Hematopoietic multipotent progenitor cell treated with erythropoietin and hydrocortisone succinate and interleukin-3 and kit ligand, for 8 days (in vitro differentiated cells): ENCODE measurements at places on chromosomes 12 and 14.
A peak's percentile ranks its signal among the peaks of the same experiment; 100 is the strongest.

GRCh38 chr12:127489061-127489460 is 777.9 kb upstream of the TMEM132C start:
- peak; percentile 29 for DNase-seq

- DNase-seq, result no peak
These were observed 321.6 kb downstream of the BCL11B start for GRCh38 chr14:98950353-98950895.

DNA sequence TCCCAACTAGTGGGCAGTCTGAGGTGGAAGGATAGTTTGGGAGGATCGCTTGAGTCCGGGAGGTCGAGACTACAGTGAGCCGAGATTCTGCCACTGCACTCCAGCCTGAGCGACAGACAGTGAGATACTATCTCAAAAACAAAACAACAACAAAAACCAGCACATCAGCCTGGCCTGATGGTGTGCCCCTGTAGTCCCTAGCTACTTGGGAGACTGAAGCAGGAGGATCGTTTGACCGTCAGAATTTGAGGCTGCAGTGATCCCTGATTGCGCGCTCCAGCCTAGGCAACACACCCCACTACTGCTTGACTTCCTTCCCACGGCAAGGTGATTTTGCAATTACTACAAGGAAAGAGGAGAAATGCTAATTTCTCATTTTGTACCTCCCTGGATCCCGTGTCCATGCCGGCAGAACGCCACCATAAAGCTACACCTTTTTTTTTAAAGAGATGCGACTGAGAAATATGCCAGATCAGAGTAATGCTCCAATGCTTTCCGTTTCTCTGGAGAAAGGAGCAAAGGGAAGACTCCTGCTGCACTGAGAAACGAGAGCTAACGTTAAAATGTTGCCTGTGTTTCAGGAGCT is 672 bp upstream of the SCFD1 start:
- no peak for DNase-seq

DNA sequence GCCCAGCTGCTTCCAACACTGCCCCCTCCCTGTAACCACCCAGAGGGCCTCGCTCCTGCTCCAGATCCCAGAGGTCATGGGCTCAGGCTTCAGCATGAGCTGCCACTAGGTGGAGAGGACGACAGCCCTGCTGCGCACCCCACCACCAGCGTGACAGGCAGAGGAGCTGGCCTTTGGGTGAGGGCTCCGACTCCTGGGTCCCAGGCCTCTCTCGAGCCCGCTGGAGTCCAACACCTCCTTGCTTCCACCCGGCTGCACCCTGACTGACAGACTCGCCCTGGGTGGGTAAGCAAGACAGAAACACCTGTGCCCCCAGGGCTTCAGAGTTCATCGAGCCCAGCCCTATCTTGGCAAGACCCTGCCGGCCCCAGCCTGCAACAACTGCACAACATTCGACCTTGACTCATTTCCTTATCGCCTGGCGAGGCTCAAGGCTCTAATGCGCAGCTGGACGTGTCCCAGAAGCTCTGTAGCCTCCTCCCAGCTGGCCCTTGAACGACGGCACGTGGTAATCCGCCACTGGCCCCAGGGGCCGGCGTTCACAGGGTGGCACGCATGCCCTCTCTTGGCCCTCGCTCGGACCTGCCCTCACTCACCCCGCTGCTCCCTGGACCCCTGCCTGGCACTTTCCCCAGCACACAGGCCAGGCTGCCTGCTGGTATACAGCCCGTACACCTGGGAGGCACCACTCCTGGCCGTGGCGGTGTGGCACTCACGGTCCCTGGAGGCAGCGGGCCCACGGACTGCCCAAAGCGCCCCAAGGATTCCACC is 28.0 kb downstream of the VPS37B start:
- peak; percentile 59 for DNase-seq

GRCh38 chr14:102776761-102777710 is at the start of gene TRAF3:
TSS of gene TRAF3 (plus strand) at chr14:102777449. CDS start at chr14:102870202, 92,753 bp downstream.
- DNase-seq, result peak; percentile 35

DNA sequence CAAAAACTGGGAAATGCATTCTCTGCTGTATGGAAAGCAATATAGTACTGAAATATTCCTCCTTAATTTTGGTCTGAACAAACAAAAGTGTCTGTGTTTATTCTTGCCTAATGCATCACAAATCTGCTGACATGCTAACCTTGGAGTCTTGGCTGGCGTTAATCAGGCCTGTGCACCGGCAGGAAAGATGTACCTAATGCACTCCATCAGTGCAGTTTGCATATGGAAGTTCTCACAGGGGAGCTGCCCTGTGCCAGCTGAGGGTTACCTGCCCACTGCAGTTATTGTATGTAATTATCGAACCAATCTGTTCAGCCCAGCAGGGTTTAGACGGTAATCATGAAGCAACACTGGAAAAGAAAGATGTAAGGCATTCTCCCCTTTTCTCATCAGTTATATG is 76.9 kb downstream of the VRK1 start:
- no peak for DNase-seq

GRCh38 chr12:27555925-27556778 is 32.1 kb downstream of the PPFIBP1 start:
- no peak for DNase-seq

DNA sequence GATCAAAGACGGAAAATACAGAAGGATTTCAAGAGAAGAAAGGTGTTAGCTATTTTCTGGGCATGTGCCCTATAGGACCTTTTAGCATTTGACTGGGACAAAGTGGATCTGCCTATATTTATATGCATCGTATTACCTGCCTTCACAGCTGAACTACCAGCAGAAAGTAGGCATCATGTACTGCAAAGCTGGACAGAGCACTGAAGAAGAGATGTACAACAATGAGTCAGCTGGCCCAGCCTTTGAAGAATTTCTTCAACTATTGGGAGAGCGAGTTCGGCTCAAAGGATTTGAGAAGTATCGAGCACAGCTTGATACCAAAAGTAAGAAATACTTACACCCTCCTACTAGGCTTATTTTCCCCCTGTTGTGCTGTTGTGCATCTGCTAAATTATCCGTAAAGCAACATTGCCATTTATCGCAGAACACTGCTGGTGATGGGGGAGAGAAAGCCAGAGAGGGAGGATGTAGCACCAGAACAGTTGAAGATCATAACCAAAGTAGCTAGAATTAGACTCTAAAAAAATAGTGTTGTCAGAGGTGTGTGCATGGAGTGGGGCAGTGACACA is 282.0 kb upstream of the RGS6 start:
- no peak for DNase-seq

GRCh38 chr14:63493246-63493645 is 49.9 kb downstream of the PPP2R5E start:
- peak; percentile 45 for DNase-seq

- no peak for DNase-seq
These were observed 15.3 kb downstream of the UBE2N start for GRCh38 chr12:93426412-93426805.

DNA sequence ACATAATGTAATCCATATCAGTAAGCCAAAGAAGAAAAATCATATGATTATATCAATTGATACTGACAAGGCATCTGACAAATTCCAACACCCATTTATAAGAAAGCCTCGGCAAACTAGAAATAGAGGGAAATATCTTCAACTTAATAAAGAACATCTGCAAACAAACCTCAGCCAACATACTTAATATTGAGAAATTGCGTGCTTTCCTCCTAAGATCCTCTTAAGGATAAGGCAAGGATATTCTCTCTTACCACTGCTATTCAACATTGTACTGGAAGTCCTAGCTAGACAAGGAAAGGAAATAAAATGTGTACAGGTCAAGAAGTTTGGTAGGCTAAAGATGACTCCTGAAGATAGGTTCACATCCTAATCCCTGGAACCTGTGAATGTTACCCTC is 115.9 kb downstream of the DERA start:
- DNase-seq, result no peak

DNA sequence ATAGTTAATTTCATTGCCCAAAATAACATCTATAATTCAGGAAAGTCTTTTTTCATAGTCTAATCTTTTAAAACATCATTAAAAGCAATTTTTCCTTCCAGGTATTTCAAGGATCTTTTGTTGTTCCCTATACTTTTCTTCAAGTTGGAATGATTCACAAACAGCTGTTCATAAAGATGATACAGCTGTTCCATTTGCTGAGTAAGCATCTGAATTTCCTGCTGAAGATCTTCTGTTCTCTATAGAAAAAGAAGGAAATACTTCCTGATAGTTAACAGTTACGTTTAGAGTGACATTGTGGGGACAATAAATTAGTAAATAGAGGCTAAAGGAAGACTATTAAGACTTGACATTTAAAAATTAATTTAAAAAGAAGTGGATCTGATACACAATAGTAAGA is 30.3 kb upstream of the ESR2 start:
- no peak for DNase-seq

DNA sequence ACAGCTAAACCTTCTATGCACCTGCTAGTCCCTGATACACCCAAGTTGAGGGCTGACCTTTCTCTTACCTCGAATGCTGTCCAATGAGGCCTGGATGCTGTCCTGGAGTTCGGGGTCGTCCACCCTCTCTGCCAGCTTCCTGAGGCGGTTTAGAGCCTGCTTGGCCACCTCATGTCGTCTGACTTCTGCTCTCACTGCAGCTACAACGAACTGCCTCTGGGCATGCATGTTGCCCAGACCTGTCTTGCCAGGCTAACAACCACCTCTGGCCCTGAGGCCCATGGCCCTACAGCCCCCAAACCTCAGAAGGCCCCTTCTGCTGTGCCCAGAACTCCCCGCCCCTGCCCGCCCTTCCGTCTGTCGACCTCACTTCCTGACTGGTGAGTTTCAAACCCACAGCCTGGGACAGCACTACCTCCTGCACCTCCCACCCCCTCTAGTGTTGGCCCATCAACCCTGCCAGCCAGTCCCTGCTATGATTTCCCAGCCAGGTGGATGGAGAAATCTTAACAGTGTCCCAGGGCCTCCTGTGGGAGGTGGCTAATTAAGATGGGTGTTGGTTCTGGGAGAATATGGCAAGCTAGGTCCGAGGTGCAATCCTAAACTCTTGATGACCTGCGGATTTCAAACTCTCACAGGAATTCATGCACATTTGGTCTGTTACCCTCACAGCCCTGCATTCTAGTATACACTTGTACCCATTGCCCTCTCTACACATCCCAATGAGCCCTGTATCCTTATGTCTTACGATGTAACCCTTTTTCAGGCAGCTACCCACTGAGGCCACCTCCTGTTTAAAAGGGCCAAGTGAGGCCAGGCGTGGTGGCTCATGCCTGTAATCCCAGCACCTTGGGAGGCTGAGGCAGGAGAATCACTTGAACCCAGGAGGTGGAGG is 2.7 kb upstream of the TSPAN31 start:
- peak; percentile 71 for DNase-seq

GRCh38 chr14:80055226-80055625 is 156.1 kb downstream of the DIO2 start:
- no peak for DNase-seq
